ENCODE measurements at places on chromosomes 6 and 20. TPM values are rescaled to one million over a fixed set of nuclear protein-coding genes. Genes with fewer than 3 reads are reported as not detected.

NCR2 gene
- not detected for total RNA-seq

COL19A1 gene
- total RNA-seq, result 0.14 TPM

TFAP2B gene
- total RNA-seq, result not detected

FAM209A gene
- total RNA-seq, result 1.5 TPM

TBXT gene
- not detected for total RNA-seq

RGS17 gene
- total RNA-seq, result not detected

GINS1 gene
- total RNA-seq, result 31.3 TPM

MEP1A gene
- not detected for total RNA-seq

BMP5 gene
- not detected for total RNA-seq

NPEPL1 gene
- 26.0 TPM for total RNA-seq

HLA-DRB5 gene
- 43.3 TPM for total RNA-seq

HLA-DPA1 gene
- 119 TPM for total RNA-seq

All from T-helper 2 cell treated with Interferon-gamma antibody and Interleukin-4, amounts not matched to agents 100 ng/mL and 5 ng/mL, for 36 hours (primary cell).